ENCODE measurements at places on chromosomes 5 and 9. TPM values are rescaled to one million over a fixed set of nuclear protein-coding genes. Genes with fewer than 3 reads are reported as not detected.

CLTA gene
- 221 TPM for total RNA-seq

LEAP2 gene
- total RNA-seq: under 0.01 TPM

HAVCR2 gene
- total RNA-seq: under 0.01 TPM

GFI1B gene
- not detected for total RNA-seq

ASS1 gene
- 3.4 TPM for total RNA-seq

FBN2 gene
- 0.60 TPM for total RNA-seq

RFESD gene
- 1.6 TPM for total RNA-seq

ECM2 gene
- not detected for total RNA-seq

ALDH7A1 gene
- 12.5 TPM for total RNA-seq

DBH gene
- total RNA-seq: not detected

ADAMTS6 gene
- total RNA-seq: 52.2 TPM

PCDHGA1 gene
- 0.44 TPM for total RNA-seq

MYMK gene
- not detected for total RNA-seq

TCF7 gene
- total RNA-seq: under 0.01 TPM

ARID3C gene
- total RNA-seq: under 0.01 TPM

ZDHHC11B gene
- under 0.01 TPM for total RNA-seq

HTR1A gene
- not detected for total RNA-seq

PCDHB16 gene
- total RNA-seq: 0.22 TPM

TRPM6 gene
- total RNA-seq: 0.22 TPM

DMRT2 gene
- not detected for total RNA-seq

SHISAL2B gene
- total RNA-seq: not detected

CCNB1 gene
- 68.2 TPM for total RNA-seq

TMEM174 gene
- total RNA-seq: not detected

NTNG2 gene
- 0.40 TPM for total RNA-seq

SLC28A3 gene
- not detected for total RNA-seq

FOXD4L5 gene
- not detected for total RNA-seq

THG1L gene
- total RNA-seq: 5.4 TPM

NMUR2 gene
- total RNA-seq: not detected

PCDHGA3 gene
- total RNA-seq: 0.40 TPM

RPS14 gene
- 2,980 TPM for total RNA-seq

FAM221B gene
- not detected for total RNA-seq

CCNO gene
- not detected for total RNA-seq

SLC6A19 gene
- total RNA-seq: not detected

TMEM38B gene
- total RNA-seq: 6.3 TPM

SPINK6 gene
- not detected for total RNA-seq

ELAVL2 gene
- total RNA-seq: 0.22 TPM

BSPRY gene
- not detected for total RNA-seq

ZNF346 gene
- total RNA-seq: 17.3 TPM

ST8SIA4 gene
- 3.0 TPM for total RNA-seq

FGF10 gene
- total RNA-seq: not detected

SH3RF2 gene
- total RNA-seq: 0.22 TPM

AGXT2 gene
- not detected for total RNA-seq

OTP gene
- not detected for total RNA-seq

FOXD1 gene
- not detected for total RNA-seq

AQP7 gene
- total RNA-seq: not detected

IL4 gene
- total RNA-seq: not detected

PCDHA8 gene
- under 0.01 TPM for total RNA-seq

Data from lung microvascular endothelial cell (primary cell).